NCI-H2081 (cell line): ENCODE measurements at places on chromosomes 3 and 15.

GRCh38 chr3:178645503-178645902, 109.3 kb downstream of the KCNMB2 start:
- DNase-seq = peak; percentile 49

DNA sequence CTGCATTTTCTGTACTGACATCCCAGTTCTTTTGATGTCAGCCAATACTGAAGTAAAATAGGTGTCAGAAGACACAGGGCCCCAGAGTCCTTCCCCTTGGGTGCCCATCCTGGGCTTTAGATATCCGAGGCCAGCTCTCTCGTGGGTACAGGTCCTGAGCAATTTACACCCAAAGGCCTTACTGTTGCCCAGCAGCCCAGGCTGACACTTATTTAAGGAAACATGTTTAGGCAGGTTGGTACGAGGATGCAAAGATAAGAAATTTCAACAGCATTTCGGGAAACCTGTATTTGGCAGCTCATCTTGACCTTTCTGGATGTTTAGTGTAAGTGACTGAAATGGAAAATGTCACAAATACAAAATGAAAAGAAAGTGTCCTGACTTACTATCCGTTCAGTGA, 130.0 kb upstream of the IL12A start:
- no peak for DNase-seq

- DNase-seq = no peak
These were observed 51.0 kb upstream of the KLF13 start for GRCh38 chr15:31275331-31276262.

GRCh38 chr15:40938536-40938870, 9.4 kb downstream of the DLL4 start:
- no peak for DNase-seq

- DNase-seq = no peak
These were observed 62.3 kb upstream of the CPOX start for GRCh38 chr3:98655666-98656065.

DNA sequence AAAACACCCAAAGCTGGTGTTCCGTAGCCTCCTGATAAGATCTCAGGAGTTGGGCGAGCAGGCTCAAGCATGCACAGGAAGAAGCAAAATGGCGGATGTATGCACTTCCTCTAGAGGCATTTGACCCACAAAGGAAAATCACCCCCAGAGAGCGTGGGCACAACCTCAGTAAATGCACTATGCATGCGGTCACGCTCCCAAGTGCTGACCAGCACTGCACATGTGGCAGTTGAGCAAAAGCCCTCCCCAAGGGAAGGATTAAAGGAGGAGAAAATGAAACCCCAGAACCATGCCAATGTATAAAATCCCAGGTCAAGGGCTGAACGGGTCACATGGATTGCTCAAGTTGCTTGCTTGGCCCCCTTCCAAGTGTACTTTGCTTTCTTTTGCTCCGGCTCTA, 289.4 kb upstream of the IGF1R start:
- DNase-seq = no peak

- DNase-seq = no peak
These were observed at the start of gene CMTM7 for GRCh38 chr3:32391643-32392535. Gene CMTM7 (plus strand): TSS chr3:32391853. CDS start chr3:32391907, 54 bp downstream.

GRCh38 chr3:134453631-134454030, 32.2 kb downstream of the ANAPC13 start:
- DNase-seq = no peak

GRCh38 chr15:40234783-40235182, 4.1 kb upstream of the PAK6 start:
- DNase-seq = no peak

GRCh38 chr3:185896636-185897035, 41.2 kb downstream of the TRA2B start:
- DNase-seq = no peak

- no peak for DNase-seq
These were observed 63.4 kb upstream of the LEKR1 start for GRCh38 chr3:156762631-156763185.

DNA sequence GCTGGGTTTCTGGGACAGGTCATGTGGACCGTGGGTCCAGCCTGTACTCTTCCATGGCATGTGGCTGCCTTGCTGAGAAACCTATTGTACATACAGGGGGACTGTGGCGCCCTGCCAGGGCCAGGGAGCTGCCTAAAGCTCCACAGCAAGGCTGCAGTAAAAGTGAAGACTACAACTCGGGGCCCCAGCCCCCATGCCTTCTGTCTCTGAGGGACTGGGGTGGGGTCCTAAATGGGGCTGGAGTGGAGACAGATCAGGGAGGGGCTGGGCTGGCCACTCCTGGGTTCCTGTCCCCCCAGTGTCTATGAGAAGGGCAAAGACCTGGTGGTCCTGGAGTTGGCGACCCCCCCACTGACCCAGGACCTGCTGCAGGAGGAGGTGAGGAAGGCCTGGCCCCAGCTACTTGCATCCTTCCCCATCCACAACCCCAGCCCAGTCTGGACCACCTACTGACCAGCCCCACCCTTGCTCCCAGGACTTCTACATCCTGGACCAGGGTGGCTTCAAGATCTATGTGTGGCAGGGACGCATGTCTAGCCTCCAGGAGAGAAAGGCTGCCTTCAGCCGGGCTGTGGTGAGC, 7.3 kb downstream of the VILL start:
- no peak for DNase-seq

- no peak for DNase-seq
These were observed 103.7 kb downstream of the FRMD4B start for GRCh38 chr3:69282181-69282580.

- DNase-seq = no peak
These were observed 9.7 kb upstream of the DCLK3 start for GRCh38 chr3:36774052-36774451.

DNA sequence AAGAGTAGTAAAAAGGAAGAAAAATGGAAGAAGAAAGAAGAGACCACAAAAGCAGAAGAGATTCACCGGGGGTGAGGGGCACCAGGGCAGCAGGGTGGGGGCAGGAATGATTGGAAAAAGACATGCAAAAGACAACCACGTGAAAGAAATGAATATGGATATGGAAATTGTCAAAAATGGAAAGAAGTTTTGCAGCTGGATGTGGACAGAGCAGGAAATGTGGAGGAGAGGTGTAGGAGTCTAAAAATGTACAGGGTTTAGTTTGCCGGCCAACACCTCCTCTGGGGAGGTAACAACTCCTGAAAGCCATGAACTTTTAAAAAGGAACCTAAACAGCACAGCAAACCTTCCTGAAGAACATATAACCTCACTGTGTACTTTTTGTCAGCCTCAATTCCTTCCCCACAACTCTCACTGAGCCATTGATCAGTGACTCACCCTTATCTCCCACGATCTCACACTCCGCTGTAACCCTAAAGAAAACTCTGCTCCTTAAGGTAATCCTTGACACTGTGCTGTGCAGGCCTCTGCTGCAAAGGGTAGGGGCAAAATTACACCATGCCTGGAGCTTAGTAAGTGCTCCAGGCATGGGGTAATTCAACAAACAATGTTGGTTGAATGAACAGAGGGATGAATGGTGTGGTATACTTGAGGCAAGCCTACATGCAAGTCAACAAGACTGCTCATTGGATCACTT, 100.2 kb upstream of the BOC start:
- DNase-seq = no peak
